ENCODE measurements at places on chromosomes 1 and 21. TPM values are rescaled to one million over a fixed set of nuclear protein-coding genes. Genes with fewer than 3 reads are reported as not detected.

- no peak for DNase-seq
Measured at GRCh38 chr1:18340158-18340764, 140.5 kb upstream of the KLHDC7A start.

GRCh38 chr1:3014443-3015268 is 6.6 kb upstream of the ACTRT2 start:
- no peak for DNase-seq

GRCh38 chr21:31855180-31855579 is 17.6 kb upstream of the HUNK start:
- DNase-seq = no peak

DNA sequence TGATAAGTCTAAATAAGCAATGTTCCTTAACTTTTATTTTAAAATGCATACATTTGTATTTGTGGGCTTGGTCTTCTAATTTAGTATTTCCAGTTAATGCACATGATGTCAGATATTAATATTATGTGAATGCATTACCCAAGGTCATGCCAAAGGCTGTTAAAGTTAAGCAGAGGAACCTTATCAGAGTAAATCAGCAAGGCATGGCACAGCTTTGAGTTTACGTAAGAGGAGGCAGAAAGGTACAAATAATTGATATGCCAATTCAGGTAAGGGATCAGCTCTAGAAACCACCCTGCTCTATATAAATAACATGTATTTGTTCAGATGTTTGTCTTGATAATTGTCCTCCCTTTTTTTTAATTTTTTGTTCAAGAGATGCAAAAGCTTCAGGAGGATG is 64.5 kb upstream of the CHRM3 start:
- no peak for DNase-seq

DNA sequence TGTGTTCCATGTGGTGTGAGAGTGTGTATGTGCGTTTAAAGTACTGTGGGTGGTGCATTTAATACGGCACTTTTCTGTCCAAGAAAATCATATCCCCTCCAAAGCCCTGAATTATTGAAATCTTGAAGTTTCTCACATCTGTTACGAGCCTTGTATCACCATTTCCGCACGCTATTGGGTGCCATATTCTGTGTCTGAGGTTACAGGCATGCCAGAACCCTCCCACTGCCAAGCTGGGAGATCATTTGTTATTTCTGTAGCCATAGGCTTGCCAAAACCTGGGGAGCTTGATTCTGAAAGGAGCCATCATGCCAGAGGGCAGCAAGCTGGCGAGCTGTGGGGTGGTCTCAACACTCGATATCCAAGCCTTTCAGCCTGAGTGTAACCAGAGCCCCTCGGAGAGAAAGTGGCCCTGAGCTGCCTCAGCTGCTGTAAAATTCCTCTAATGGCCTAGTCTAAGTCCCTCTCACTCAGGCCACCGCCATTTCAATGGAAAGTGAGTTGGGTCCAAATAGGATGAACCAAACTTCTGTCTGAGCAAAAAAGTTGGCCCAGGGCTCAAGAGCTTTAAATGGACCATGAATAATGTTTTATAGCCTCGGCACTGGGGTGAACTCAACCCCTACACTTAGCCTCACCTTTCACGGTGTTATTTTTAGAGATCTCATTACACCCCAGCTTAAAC is 298.4 kb upstream of the DUSP10 start:
- no peak for DNase-seq

GRCh38 chr1:204232526-204232925 is 18.7 kb upstream of the GOLT1A start:
- no peak for DNase-seq

DNA sequence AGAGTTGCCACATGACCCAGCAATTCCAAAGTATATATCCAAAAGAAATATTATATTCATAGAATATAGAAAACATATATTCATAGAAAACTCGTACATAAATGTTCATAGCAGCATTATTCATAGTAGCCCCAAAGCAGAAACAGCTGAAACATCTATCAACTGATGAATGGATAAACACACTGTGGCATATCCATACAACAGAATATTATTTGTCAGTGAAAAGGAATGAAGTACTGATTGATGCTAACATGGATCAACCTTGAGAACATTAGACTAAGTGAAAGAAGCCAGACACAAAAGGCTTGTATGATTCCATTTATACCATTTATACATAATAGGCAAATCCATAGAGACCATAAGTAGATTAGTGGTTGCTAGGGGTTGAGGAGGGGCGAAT is 21.7 kb upstream of the MACF1 start:
- DNase-seq = no peak

- DNase-seq = no peak
Measured at GRCh38 chr21:21806711-21807597, 808.7 kb downstream of the NCAM2 start.

DNA sequence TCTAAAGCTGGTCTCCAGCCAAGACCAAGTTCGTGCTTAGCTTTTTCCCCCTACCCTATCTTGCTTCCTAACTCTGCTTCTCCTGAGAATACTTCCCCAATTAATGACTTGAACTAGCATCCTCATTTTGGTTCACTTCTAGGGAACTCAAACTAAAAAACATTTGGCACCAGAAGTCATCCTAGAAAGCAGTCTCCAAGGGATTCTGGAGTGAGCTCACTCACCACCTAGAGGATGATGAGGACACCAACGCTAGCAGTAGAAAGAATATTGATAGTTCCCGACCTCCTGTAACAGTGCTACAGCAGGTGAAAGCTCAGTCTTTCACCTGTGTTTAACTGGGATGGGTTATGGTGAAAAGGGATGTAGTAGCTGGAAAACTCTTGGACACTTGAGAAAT is 4.7 kb upstream of the PSMB2 start:
- DNase-seq = no peak

DNA sequence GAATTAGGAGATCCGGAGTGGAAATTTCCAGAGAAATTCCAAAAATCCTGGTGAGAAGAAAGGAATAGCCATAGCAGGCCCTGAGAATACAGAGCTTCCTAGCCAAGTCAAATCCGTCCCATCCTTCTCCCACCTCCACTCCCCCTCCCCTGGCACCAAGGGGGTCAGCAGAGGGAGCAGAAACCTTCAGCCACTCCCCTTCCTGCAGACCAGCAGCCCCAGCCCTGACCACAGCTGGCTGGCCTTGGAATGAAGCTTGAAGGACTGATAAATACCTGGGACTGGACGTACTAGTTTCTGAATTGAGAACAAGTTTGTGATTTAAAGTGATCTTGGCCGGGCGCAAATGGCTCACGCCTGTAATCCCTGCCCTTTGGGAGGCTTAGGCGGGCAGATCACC is 13.8 kb upstream of the RIPPLY3 start:
- DNase-seq = no peak

- DNase-seq = no peak
Measured at GRCh38 chr1:8651236-8651890, 166.1 kb downstream of the RERE start.

DNA sequence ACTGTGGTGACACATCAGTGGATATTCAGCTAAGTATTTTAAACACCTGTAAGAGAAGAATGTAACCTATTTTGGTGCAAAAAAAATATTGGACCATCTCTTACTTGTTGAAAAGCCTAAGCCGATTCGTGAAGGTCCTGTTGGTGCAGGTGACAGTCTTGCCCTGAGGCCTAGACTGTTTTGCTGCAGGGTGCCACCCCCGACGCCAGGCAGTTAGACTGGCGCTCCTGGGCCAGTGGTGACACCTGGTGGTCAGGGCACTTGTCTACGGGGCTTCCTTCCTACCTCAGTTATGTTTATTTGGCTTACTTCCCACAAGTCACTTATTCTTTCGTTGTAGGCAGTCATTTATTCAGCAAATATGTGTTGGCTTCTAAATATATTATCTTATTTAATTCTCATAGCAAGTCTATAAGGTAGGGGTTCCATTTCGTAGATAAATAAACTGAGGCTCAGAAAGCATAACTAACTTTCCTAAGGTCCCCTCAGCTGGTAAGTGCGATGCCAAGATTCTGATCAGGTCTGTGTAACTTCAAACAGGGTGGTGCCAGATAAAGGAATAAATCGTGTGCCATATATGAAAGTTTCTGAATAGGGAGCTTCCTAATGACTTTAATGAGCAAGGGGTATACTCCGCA is 1.9 kb downstream of the EEIG2 start:
- peak; percentile 38 for DNase-seq

DNA sequence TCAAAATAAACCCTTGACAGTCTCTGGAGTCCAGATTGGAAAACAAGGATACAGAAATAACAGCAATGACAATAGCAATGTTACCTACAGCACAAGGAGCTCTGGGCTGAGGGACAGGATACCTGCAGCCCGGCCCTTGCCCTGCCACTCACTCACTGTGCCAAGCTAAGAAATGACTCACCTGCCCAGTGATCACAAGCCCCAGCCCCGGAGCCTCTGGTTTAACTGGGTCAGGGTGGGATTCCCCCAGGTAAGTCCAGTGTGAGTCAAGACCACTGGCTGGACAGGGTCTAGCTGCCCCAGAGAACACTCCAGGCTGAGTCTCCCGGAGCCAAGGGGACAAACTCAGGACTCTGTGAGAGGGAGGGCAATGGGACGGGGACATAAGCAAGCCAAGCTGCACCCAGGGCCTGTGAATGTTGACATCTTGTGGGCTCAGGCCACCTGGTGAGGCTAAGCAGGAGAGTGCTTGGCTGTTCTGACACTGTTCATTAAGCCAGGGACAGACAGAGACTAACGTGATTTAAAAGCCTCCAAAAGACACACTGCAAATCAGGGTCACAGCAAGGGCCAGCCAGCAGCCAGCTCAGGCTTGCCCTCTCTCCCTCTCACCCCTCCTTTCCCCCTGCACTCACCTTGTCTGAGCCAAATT is 64.1 kb downstream of the MIS18A start:
- no peak for DNase-seq

DNA sequence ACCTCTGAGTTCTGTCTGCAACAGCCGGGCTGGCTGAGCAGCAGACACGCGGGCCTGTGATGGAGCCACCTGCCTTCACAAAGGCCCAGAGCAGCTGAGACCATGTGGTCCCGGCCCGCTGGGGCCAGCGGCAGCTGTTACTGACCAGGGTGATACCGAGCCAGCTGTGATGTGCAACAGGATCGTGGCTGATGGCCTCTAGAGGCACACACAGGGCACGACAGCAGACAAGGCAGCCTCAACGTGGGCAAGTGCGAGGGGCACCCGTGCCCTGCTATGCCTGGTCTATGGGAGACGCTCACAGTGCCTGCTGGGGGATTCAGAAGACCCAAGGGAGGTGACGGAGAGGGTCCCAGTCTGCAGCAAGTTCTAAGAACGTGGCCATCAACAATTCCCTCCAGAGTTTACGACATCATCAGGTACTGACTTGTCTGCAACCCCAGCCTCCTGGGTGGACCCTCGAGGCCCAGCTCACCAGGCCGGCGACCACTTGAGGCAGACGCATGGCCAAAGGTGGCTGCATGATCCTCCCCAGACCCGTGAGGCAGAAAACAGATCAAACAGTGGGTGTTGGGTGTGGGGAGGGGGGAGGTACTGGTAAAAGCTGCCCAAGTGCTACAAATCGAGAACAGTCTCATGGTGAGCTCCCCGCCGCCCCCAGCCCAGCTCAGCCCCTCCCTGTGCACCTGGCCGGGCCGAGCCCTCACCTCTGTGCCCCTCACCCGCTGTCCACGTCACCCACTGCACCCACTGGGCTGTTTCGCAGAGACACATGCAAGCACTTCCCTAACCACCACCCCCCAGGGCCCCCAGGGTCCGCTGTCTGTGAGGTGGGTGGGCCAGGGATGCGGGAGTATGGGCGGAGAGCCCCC is 6.0 kb downstream of the POFUT2 start:
- no peak for DNase-seq

GRCh38 chr1:239805042-239805441 is 286.6 kb upstream of the FMN2 start:
- no peak for DNase-seq

- DNase-seq = peak; percentile 68
Measured at GRCh38 chr1:204128964-204129896, 22.6 kb downstream of the ETNK2 start.

GRCh38 chr21:40186045-40186444 is 318.8 kb downstream of the PCP4 start:
- DNase-seq = peak; percentile 54

DNA sequence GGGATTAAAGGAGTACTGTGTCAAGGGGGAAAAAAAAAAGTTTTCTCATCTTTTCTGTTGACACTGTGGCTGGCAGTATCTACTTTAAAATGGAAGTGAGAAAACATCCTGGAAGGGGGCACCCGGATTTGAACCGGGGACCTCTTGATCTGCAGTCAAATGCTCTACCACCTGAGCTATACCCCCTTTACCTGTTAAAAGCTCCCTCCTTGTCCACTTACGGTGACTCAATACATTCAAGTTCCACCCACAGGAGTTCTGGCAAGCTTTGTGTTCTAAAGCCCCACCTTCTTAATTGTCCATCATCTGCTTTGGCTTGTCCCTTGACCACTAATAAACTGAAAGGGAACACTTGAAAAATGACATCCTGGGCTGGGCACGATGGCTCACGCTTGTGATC is 68.2 kb downstream of the FNBP1L start:
- DNase-seq = no peak

- no peak for DNase-seq
Measured at GRCh38 chr1:68287241-68287640, 54.9 kb upstream of the WLS start.

- no peak for DNase-seq
Measured at GRCh38 chr1:118861216-118861615, 126.9 kb downstream of the TBX15 start.

- DNase-seq = no peak
Measured at GRCh38 chr21:43956019-43956669, 56.0 kb upstream of the TRAPPC10 start.

DNA sequence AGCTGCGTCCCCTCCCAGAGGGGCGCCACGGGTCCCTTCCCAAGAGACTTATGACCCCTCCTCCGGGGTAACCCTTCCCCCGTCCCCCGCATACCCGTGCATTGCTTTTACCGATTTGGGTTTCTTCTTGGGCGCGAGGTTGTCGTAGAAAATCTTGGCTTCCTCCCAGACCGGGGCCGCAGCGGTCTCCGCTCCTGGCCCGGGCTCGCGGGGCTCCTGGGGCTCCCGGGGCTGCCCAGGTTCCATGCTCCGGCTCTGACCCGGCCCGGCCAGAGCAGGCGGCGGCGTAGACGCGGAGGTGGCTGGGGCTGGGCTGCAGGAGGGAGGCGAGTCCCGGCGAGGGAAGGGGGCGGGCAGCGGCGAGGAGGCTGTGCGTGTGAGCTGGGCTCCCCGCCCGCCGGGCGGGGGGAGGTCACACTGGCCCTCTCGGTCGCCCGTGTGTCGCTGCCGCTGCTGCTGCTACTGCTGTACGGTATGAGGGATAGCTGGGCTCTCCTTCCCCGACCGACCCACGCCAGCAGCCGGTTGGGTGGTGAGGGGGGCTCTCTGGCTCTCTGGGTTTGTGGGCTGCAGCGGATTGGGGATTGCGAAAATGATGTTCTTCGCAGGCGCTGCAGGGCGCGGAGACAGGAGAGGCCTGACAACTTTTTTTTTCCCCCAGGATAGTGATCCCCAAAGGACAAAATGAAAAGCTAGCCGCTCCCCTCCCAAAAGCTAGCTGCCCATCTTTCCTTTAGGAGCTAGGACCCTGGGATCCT is at the start of gene NT5C1A:
Gene NT5C1A (minus strand): TSS at position 315 of the 758 bp plus-strand sequence. CDS start 69 bp downstream, at position 246.
- DNase-seq = no peak

GRCh38 chr1:201885531-201886075 is 3.1 kb upstream of the SHISA4 start:
- no peak for DNase-seq

- no peak for DNase-seq
Measured at GRCh38 chr1:247966532-247967204, 1.6 kb downstream of the OR2AK2 start.

Gene MACO1
- polyA plus RNA-seq = 23.0 TPM

Gene UBASH3A
- 0.12 TPM for polyA plus RNA-seq

Gene CR1L
- 0.44 TPM for polyA plus RNA-seq

Gene IGSF5
- 0.48 TPM for polyA plus RNA-seq

Gene KRTAP20-3
- not detected for polyA plus RNA-seq

Gene TAL1
- polyA plus RNA-seq = 8.2 TPM

Gene HAPLN2
- polyA plus RNA-seq = not detected

Gene SEMA6C
- 26.0 TPM for polyA plus RNA-seq

Gene NRAS
- 60.4 TPM for polyA plus RNA-seq

Gene TTC24
- not detected for polyA plus RNA-seq

Gene KLF17
- 0.09 TPM for polyA plus RNA-seq
